Midbrain (tissue), 1 donor: ENCODE measurements at places on chromosomes 5 and 9.

GRCh38 chr5:10065428-10066000 is 184.2 kb downstream of the ATPSCKMT start:
- no peak for DNase-seq

- no peak for DNase-seq
Measured at GRCh38 chr5:154058055-154059038, 19.6 kb downstream of the MFAP3 start.

DNA sequence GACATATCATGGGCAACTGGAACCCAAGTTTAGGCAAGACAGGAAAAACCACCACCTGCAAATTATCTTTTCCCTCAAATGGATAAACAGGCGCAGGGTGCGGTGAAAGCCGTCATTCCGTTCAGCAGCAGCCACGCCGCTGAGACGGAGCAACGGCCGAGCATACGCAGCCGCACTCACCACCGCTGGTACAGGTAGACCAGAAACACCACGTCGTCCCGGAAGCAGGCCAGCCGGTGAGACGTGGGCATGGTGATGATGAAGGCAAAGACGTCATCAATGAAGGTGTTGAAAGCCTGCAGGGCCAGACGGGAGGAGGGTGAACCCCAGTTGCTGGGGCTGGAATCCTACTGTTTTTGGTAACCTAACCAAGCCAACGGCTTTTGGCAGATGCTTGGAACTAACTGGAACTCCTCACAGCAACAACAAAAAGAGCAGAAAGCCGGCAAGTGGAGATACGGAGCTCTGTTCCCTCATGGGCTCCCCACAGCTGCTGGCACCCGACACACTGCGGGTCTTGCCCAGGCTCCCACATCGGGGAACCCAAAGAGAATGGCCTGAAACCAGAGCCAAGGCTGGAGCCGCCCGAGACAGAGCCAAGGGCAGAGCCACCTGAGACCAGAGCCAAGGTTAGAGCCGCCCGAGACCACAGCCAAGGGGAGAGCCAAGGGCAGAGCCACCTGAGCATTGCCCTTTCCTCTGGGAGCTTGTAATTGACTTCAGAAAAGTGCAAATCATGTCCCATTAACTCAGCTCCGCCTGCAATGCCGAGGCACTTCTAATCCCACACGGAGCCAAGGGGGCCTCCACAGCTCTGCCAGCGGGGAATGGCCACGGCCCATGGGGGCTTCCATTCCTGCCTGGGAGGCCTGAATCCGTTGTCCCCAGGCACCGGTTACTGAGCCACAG is 24.2 kb downstream of the CLPTM1L start:
- DNase-seq, result no peak

GRCh38 chr9:122498883-122499288 is 11.7 kb upstream of the OR1J2 start:
- DNase-seq, result no peak

DNA sequence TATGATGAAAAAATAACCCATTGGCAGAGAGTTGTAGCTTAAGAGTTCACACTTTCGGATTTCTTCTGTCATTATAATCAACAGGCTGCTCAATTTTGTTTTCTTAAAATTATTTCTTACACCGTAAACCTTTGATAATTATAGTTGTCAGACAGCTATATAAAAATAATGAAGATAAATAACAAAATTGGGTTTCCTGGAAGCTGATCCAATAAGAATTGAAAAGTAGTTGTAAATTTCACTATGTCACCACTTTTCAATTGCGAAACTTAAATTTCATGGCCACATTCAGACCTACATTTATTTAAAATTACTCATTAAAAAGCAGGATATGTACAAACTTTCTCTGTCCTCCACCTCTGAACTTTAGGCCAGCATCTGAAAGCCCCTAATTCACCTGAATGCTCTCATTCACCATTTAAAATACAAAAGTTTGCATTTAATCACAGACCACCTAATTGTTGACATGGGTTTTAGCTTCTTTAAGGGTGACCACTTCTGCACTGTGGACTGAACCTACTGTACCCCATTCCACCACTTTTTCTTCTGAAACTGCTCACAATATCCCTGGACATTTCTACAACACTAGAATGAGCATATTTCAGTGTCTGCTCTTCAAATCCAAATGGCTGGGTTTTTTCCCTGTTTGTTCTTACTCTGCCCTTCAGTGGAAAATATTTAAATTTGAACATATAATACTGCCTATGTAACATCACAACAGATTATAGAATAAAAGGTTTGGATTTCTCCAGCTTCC is 680 bp downstream of the SELENOP start:
- DNase-seq, result no peak

DNA sequence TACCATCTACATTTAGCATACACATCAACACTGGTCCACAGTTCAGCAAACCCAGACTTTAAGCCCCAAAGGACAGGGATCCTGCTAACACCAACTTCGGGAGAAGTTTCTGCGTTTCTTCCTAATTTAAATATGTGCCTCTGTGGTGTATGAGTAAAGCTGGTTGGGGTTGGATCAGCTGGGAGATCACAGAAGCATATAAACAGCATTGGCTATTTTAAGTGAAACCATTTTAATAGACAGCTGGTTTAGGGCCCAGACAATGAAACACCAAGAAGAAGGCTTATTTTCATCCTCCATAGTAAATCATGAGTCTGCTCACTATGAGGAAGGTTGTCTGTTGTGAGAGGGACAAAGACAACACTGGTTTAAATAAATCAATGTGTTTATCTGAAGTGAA is 11.3 kb downstream of the EBF1 start:
- DNase-seq, result no peak

GRCh38 chr9:124040935-124041816 is 29.6 kb downstream of the LHX2 start:
- peak; percentile 27 for DNase-seq

DNA sequence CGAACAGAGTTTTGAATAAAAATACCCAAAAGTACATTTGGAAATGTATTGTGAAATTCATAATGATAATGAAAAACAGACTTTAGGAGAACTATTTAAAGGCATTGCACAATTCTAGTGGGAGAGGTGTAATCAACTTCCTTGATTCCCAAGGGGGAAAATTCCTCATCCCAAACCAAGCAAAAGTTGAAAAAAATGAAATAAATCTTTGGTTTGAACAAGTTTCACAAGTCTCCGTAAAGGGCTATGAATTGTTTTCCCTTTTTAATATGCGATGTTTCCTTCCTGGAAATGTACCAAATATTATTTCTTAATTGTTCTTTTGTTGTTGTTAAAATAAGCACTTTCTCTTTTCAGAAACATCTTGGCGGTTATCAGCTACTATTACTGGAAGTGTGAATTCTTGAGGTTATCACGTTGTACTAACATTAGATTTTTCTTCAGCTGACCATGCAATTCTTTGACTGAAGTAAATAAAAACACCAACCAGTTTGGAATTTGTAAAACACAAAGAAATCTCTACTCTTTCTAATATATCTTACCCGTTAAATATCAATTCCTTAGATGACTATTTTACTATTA is 59.3 kb downstream of the SVEP1 start:
- no peak for DNase-seq

GRCh38 chr5:98638111-98638510 is 135.4 kb upstream of the RGMB start:
- DNase-seq, result no peak

- DNase-seq, result no peak
Measured at GRCh38 chr9:75181750-75182149, 93.4 kb downstream of the OSTF1 start.

DNA sequence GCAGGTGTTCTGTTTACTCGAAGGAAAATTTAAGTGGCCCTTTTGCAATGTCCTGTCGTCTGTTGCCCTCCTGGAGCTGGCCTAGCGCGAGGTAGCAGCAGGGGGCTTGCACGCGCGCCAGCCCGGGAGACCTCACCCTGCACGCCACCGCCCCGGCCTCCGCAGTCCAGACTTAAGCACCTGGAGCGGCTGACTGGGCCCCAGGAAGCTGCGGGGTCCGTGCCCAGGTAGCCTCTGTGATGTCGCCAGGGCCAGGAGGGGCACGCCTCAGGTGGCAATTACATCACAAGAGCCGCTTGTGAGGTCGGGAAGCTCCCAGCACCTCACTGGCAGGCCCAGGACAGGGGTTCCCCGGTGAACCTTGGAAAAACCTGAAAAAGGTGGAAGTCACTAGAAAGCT is at the start of gene SAXO1:
Gene SAXO1 (minus strand): TSS at position 195 of the 400 bp plus-strand sequence. CDS start 301 bp downstream, outside the sequence.
- DNase-seq, result no peak

DNA sequence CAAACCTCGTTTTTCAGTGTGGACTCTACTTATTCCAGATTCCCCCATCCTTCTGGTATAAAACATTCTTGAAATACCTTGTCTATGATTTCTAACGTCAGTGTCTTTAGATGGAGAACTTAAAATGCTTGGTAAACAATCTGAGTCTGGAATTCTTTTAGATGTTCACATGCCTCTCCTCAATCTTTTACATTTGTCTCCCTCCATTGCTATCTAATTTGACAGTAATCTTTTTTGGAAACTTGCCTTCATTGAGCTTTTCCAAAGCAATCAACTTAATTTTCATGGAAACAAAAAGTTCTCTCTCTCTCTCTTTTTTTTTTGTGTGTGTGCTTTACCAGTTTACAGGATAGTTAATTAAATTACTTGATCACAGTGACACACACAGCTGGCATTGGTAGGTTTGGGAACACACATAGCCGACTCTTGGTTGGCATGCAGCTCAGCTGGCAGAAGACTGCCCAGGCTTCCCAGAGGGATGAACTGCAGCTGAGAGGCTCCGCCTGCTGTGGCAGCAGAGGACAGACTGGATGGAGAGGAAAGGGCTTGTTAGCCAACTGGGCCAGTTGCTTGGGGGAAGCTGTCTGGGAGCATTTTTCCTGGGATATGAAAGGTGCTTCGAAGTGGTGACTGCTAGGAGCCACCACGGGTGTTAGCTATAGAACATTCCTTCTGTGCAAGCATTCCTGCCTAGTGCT is 271.3 kb downstream of the ZSWIM6 start:
- peak; percentile 81 for DNase-seq
